B cell (primary cell): ENCODE measurements at places on chromosomes 16 and 17.
A peak's percentile ranks its signal among the peaks of the same experiment; 100 is the strongest.

GRCh38 chr16:48168075-48168474 lies 12.3 kb upstream of the ABCC12 start:
- no peak for DNase-seq

DNA sequence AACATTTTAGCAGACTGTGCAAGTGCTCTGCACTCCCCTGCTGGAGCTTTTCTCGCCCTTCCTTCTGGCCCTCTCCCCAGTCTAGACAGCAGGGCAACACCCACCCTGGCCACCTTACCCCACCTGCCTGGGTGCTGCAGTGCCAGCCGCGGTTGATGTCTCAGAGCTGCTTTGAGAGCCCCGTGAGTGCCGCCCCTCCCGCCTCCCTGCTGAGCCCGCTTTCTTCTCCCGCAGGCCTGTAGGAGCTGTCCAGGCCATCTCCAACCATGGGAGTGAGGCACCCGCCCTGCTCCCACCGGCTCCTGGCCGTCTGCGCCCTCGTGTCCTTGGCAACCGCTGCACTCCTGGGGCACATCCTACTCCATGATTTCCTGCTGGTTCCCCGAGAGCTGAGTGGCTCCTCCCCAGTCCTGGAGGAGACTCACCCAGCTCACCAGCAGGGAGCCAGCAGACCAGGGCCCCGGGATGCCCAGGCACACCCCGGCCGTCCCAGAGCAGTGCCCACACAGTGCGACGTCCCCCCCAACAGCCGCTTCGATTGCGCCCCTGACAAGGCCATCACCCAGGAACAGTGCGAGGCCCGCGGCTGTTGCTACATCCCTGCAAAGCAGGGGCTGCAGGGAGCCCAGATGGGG lies 3.1 kb downstream of the GAA start:
- DNase-seq, result no peak

DNA sequence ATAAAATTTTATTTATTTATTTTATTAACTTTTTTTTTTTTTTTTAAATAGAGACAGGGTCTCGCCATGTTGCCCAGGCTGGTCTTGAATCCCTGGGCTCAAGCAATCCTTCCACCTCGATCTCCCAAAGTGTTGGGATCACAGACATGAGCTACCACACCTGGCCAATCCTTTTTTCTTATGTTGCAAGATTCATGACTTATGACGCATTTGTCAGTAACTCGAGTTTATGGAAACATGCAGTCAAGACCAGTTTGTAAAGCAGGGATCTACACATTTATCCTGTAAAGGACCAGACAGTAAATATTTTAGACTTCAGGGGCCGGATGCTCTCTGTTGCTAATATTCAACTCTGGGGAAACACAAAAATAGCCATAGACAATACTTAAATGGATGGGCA lies 9.4 kb upstream of the MAP2K6 start:
- DNase-seq, result no peak

- no peak for DNase-seq
Observed at GRCh38 chr17:53191878-53192277, 630.8 kb upstream of the KIF2B start.

DNA sequence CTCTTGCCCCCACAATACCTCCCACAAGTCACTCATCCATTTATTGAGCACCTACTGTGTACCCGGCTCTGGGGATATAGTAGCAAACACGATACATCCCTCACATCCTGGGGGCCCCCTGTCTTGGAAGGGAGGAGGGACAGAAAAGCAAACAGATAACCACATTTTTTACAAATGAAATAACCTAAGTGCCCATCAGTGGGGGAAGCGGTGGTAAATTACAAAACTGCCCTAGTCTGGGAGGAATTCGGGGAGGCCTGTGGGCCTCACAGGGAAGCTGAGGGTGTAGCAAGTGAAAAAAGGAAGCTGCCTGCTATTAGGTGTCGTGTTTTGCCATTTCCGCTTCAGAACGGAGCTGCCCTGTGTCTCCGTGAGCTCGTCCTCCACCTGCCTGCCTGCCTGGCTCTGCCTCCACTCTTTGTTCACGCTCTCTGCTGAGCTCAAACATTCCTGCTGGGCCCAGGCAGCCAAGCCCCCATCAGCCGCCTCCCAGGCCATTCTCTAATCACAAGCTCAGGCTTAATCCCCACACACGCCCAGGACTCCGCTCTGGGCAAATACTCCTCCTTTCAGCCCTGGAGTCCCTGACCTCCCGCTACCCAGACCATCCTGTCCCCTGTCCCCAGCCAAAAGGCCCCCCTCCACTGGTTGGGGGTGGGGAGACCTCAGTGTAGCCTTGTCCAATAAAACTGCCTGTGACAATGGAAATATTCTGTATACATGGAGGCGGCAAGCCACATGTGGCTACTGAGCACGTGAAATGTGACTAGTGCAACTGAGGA lies 10.2 kb upstream of the SEC14L5 start:
- no peak for DNase-seq

- DNase-seq, result no peak
Observed at GRCh38 chr17:44547625-44548267, 9.5 kb upstream of the FZD2 start.

DNA sequence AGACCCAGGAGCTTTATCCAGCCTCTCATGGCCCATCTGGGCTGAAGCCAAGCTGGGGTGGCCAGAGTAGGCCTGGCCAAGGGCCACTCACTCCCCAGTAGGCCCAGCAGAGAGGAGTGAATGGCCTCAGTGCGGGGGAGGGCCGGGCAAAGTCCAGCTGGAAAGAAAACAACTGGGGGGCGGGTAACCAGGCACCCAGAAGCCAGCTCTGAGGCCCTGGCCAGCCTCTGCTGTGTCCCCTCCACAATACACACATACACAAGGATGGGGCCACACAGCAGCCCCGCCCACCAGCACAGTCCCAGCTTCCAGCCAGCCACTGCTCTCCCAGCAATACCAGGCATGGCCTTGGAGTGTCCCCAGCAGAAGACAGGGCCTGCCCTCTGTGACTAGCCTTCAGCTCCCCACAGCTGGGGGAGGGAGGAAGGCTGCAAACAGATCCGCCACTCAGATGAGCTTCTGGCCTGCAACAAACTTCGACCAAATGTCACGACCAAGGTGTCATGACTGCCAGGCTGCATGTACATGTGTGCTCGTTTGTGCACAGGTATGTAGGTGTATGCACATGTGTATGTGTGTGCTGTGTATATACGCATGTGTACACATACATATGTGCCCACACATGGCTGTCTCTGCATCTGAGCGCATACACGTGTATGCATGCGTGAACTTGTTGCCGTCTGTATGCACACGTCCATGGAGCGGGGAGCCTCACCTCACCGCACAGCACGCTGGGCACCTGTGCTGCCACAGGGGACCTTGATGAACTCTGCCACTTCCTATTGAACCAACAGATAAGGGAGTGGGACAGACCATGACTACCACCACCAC lies 5.0 kb downstream of the CARHSP1 start:
- DNase-seq, result no peak

- DNase-seq, result no peak
Observed at GRCh38 chr16:50712956-50713355, 19.6 kb downstream of the NOD2 start.

GRCh38 chr17:4631836-4632580 lies 9.5 kb downstream of the ALOX15 start:
- DNase-seq, result no peak

- no peak for DNase-seq
Observed at GRCh38 chr17:34156741-34157589, 98.1 kb upstream of the CCL2 start.

DNA sequence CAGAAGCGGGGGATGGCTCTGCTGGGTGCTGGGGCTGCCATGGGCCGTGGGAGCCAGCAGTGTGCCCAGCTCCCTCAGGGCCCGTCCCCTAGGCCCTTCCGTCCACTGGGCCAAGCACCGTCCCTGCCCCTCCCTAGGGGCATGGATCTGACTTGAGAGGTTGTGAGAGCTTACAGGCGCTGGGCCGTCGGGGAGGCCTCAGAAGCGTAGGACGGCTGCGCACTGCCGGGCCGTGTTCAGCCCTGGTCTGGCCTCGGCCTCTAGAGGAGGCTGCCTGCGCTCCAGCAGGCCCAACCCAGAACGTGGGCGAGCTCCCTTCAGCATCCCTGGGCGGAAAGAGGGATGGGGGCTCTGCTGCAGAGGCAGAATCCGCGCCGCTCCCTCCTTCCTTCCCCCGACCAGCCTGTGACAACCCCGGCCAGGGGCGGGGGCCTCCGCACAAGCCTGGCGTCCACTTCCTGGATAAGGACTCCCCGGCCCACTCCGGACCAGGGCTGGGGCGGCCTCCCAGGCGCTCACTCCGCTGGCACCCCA lies 685 bp upstream of the MPG start:
- peak; percentile 57 for DNase-seq

DNA sequence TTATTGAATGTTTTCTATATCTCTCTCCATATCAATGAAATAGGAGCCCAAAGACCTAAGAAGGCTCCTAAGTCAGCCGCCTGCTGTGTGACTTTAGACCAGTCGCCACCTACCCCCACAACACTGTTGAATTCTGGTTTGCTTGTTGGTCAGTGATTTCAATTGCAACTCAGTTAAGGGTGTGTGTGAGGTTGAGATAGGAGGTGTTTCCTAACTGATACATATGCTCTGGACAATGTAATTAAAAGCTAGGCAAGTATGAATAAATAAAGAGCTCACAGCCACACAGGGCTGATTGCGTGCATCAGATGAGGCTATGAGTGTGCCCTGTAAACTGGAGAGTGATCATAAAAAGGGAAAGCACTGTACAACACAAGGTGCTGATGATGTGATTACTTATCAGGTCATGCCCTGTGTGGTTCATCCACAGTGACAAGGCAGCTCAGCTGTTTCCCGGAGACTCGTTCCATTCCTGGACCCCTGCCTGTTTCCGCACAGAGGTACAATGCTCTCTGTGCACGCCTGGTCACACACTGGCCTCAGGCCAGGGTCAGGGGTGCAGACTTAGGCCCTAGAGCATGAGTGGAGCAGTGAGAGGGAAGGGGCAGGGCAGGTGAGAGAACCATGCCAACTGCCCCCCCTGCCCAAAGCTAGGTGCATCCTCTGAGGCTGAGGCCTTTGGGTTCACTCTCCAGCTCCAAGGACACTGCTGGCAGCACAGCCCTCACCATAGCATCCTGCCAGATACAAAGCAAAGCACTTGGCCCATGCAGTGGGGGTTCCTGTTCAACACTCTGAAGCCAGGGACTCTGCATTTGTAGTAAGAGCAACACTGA lies 3.3 kb upstream of the KRT35 start:
- no peak for DNase-seq

DNA sequence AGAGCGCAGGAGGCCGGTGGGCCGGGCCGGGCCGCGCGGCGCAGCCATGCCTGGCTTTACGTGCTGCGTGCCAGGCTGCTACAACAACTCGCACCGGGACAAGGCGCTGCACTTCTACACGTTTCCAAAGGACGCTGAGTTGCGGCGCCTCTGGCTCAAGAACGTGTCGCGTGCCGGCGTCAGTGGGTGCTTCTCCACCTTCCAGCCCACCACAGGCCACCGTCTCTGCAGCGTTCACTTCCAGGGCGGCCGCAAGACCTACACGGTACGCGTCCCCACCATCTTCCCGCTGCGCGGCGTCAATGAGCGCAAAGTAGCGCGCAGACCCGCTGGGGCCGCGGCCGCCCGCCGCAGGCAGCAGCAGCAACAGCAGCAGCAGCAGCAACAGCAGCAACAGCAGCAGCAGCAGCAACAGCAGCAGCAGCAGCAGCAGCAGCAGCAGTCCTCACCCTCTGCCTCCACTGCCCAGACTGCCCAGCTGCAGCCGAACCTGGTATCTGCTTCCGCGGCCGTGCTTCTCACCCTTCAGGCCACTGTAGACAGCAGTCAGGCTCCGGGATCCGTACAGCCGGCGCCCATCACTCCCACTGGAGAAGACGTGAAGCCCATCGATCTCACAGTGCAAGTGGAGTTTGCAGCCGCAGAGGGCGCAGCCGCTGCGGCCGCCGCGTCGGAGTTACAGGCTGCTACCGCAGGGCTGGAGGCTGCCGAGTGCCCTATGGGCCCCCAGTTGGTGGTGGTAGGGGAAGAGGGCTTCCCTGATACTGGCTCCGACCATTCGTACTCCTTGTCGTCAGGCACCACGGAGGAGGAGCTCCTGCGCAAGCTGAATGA lies 606 bp downstream of the THAP11 start:
- peak; percentile 78 for DNase-seq

GRCh38 chr17:63364944-63365343 lies 81.2 kb downstream of the CYB561 start:
- DNase-seq, result no peak

DNA sequence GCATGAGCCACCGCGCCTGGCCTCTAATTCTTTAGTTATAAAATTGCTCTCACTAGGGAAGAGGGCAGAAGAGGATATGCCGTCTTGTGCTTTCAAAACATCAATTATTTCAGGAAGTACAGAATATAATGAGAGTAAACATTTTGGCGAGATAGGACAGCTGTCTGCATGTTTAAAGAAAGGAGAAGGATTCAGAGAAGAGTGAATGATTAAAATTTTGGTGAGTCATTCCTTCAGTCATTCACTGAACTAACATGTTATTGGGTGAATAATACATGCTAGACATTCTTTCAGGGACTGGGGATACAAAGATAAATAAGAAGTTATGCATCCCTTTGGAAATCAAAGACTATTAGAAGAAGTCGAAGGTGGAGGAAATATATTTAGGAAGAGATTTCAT lies 590.3 kb upstream of the GOT2 start:
- no peak for DNase-seq

DNA sequence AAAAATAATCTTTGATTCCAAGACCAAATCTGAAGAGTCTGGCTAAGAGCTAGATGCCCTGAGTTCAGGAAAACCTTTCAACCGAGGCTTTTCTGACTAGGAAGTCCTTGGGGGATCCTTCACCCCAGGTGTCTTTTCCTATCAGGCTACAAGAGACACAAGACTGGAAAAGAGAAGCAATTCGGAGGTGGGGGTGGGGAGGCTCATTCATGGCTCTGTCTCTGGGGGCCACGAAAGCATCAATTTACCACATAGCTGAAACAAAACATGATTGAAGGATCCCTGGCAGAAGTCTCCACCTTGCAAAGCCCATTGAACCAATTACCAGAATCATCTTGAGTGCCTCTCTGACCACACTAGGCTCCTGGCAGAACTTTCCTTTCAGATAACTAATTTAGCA lies 239.8 kb upstream of the SALL1 start:
- no peak for DNase-seq

- peak; percentile 30 for DNase-seq
Observed at GRCh38 chr16:50067290-50067853, 1.6 kb downstream of the HEATR3 start.

DNA sequence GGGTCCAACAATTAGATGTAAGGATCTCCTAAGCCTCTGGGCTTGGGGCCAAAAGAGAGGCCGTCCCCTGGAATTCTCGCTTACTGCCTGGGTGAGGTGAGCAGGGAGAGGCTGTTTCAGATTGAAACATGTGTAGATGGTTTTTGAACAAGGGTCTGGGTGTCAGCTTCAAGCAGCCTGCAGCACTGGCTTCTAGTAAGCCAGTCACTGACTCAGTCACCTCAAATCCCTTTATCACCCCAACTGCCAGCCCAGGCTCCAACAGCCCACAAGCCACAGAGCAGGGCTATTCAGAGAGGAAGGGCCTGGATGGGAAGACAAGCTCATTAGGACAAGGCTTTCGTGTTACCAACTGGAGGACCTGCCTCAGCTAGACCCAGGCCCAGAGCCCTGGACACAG lies 180.2 kb downstream of the CCT6B start:
- DNase-seq, result no peak

GRCh38 chr17:64507413-64507782 lies 621 bp downstream of the CEP95 start:
- DNase-seq, result peak; percentile 79
